ENCODE measurements at places on chromosomes 6 and 20.

- DNase-seq = peak; percentile 83
These were observed 290.6 kb upstream of the ZNF337 start for GRCh38 chr20:25987073-25987927.

DNA sequence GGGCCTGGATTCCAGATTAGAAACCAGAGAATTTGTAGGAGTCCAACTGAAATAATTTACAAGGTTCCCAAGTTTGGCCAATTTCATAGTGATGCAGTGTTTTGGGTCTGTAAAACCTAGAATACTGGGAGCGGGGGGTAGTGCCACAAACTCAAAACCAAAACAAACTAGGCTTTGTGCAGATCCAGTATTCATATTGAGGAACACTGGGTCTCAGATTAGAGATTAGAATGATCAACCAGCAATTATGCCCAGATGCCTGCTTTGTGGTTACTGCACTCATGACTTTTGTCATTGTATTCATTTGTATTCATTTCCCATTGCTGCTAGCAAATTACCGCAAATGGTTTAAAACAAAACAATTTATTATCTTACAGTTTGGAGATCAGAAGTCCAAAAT lies 3.2 kb upstream of the NDUFAF4 start:
- DNase-seq = no peak

DNA sequence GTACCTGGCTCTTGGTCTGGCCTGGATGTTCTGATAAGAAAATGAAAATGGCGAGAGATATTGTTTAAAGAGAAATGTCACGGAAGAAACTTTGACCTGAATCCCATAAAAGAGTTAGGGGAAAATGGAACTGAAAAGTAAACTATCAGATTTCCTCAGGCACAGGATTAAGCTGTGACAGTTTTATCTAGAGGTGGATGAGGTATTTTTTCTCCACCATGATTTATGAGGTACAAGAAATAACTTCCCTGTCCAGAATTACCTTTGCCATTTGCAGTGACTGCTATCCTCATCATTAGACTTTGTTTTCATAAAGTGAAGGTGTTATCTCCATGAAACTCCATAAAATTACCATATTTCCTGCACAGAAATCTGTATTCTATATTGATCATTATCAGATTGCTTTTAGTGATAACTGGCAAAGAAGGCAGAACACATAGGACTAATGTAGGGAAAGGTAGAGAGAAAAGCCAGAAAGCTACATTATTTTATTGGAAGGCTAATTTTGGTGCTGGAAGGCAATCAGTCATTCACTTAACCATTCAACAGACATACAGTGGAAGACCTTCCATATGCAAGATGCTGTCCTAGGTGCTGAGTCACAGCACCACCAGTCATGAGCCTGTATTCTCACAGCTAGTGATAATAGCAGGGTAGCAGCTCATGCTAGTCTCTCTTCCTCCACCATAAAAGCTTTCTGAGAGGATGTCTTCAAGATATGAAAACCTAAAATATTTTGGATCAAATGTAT lies 427.3 kb upstream of the CITED2 start:
- DNase-seq = no peak

- peak; percentile 76 for DNase-seq
These were observed 260.6 kb downstream of the PRL start for GRCh38 chr6:22036275-22036674.

- DNase-seq = no peak
These were observed 123.3 kb upstream of the SLC2A12 start for GRCh38 chr6:134175532-134176263.

DNA sequence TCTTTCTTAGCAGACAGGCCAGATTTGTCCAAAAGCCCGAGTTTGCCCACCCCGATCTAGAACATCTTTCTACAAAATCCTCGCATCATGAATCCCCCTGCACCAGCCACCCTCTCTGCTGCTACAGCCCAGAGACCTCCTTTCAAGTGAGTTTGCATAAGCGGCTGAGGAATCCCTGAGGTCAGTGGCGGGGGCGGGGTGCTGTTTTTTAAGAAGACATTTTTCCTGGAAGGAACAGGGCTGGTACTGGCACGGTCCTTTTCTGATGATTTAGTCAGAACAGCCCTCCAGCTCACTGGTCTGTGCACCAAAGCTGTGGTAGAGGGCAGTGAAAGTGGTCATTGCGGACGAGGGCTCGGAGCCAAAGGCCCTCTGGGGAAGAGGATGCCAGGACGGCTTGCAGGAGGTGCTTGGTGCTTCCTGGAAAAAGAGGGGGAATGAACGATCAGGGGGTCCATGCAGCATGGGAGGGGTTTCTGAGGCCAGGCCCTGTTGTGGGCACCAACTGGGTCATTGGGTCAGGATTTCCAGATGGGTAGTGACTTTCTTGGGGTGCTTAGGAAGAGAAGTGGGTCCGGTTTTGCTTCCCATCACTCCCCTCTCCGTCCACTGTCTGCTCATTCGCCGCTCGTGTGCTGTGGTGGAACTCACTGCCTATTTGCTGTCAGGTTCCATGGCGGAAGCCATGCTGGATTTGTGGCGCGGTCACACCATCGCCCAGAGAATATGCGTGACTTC lies 50.4 kb downstream of the GNAS-AS1 start:
- no peak for DNase-seq

GRCh38 chr6:27494987-27495385 lies 22.1 kb upstream of the ZNF184 start:
- no peak for DNase-seq

DNA sequence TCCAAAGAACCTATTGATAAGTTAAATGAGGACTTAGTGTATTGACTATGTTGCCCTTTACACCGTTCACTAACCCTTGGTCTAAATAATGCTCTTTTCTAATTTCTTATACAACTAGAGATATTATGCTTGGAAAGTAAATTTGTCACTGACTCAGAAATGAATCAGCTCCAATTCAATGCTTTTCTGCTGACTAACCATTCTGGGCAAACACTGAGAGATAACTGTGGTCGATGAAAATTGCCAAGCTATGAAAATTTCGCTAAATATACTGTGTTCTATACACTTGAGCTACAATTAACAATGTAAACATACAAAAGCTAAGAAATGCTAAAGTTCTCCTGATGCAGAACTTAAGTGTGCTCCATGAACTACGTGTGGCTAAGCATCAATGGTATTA lies 23.1 kb upstream of the FBXO9 start:
- DNase-seq = no peak

DNA sequence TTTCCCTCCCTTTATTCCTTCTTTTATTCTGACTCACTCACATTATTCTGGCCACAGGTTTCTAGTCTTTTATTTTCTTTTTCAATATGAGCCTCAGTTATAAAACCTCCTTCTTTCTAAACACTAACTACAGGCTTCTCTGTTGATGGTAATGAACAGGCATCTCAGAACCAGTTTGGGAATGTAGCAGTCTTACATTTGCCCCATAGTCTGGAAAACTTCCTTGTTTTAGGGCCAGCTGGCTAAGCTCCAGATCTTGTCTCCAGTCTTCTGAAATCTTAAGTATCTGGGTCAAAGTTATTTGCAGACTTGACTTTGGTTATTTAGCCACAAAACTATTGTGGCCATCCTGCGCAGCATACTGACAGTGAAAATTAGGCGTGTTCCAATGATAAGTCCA lies 97.0 kb upstream of the MAN1A1 start:
- no peak for DNase-seq

DNA sequence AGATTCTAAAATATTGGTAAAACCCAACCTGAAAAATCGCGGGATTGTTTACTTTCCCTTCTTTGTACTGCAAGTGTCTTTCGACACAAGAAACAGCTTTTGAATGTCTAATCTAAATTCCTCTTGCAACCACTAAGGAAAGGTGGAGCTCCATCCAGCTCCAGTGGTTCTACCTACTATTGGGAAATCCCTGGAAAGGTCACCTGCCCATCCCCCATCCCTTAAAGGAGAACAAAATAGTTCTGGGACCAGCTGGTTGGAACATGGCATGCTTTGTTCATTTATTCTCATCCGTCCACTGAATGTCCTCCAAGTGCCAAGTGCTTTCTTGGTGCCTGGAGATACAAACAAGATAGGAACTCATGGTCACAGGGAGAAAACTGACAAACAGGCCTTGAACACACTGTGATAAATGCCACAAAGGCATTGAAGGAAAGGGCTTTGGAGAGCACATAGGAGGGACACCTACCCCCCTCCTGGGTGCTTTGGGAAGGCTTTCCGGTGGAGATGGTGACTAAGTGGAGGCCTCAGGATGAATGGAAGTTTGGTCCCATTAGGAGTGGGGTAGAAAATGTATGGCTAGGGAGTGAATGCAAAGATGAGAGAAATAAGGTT lies 2.3 kb upstream of the CITED2 start:
- DNase-seq = no peak

DNA sequence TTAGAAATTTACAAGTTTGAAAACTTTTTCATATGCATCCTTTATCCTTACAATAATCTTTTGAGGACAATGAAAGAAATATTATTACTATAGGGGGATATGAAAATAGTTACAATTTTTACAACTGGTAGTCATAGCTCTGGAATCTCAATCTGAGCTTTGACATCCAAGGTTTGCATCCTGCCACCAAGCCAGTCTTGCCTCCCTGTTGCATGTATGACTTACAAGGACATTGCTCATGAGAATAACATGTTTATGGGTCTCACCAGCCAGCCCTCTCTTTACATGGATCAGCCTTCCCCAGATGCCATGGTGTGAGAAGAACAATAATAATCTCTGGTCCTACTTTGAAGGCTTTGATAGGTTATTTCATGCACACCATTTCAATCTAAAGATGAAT lies 67.5 kb downstream of the THEMIS start:
- DNase-seq = no peak

GRCh38 chr20:44212792-44213191 lies 2.2 kb upstream of the OSER1 start:
- DNase-seq = no peak

- DNase-seq = no peak
These were observed 2.6 kb upstream of the NOTCH4 start for GRCh38 chr6:32226434-32226833.

DNA sequence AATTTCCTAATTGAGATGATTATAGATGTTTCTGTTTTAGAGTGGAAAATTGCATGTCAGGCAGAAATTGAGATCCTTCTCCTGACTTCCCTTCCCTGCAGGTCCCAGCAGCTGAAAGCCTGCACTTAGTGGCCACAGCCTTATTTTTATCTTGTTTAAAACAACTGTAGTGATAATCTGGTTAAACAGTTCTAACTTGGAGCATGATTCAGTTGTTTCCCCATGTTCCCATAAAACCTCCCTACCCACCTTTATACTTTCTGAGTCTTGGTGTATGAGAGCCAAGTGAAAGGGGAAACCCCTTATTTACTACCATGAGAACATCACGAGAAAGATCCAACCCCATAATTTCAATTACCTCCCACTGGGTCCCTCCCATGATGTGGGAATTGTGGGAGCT lies 195.2 kb downstream of the SLC16A10 start:
- DNase-seq = no peak

GRCh38 chr20:50578061-50578777 lies 68.0 kb downstream of the PTPN1 start:
- DNase-seq = no peak

DNA sequence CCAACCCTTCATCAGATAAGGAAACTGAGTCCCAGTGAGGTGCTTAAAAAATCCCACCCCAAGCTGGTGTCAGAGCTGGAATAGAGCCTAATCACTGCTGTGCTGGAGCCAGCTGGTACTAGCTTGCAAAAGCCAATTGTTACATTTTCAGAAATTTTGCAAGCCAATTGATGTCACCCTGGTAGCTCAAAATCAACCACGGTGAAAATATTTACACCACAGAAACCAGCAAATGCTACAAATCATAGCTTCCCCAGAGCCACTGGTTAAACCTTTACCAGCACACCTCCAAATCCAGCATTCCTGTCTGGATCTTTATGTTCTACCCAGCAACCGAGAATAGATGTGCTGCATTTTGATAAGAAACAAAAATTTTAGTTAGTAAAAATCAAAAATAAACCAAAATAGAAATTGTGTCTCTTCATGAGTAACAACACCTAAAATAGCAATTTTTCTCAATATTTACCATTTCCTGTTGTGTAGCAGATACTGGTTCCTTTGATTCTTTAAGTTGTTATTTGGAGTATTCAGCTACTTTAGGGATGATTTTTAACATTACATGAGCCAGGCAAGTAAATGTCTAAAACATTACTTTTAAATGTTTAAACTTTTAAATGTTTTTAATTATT lies 7.2 kb upstream of the LCA5 start:
- peak; percentile 28 for DNase-seq

- no peak for DNase-seq
These were observed 249.2 kb upstream of the RREB1 start for GRCh38 chr6:6858533-6858982.

GRCh38 chr20:13995086-13995665 lies at the start of gene MACROD2:
TSS of gene MACROD2 (plus strand) at chr20:13995516.
- DNase-seq = peak; percentile 95

GRCh38 chr6:98036344-98036923 lies 753.4 kb upstream of the MMS22L start:
- no peak for DNase-seq

GRCh38 chr20:62982124-62983075 lies 24.4 kb downstream of the BHLHE23 start:
- DNase-seq = no peak

- DNase-seq = no peak
These were observed 273.3 kb downstream of the ALDH8A1 start for GRCh38 chr6:134676307-134677281.

DNA sequence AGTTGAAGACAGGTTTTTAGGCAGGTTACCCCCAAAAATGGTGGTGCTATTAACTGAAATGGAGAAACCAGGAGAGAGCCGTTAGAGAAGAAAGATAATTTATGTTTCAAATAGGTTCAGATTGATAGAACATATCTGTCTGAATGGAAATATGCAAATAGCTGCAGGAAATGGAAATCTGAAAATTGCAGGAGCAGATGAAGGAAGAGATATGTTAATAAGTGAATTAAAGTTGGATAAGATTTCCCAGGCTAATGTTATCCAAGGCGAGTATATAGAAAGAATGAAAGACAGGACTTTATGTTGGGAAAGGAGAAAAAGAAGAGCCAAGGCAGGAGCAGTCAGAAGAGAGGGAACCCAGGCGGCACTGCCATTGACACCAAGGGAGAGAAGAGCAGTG lies 365.6 kb downstream of the ARHGAP18 start:
- no peak for DNase-seq

GRCh38 chr6:13428583-13429405 lies 58.6 kb downstream of the GFOD1 start:
- no peak for DNase-seq

GRCh38 chr6:72788188-72788587 lies 166.3 kb downstream of the KCNQ5 start:
- no peak for DNase-seq

DNA sequence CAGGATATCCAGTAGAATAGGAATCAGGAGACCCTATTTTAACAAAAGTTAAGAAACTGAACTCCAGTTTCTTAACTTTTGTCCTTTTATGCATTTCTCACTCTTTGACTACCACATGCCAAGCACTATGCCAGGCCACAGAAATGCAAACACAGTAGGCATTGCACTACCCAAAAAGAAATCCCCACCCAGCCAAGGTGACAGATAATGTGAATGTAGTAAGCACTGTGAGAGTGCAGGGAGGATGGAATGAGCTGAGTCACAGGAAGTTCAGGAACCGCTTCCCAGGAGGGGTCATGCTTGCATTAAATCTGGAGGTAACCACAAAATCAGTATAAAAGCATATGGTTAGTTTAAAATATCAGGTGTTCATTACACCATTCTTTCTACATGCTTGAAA lies 20.1 kb upstream of the FAM83C start:
- DNase-seq = no peak

GRCh38 chr20:19211252-19211651 lies 1.2 kb upstream of the SLC24A3 start:
- DNase-seq = no peak

Data from NCI-H1105 (cell line).